ENCODE measurements at places on chromosomes 3 and 15.

DNA sequence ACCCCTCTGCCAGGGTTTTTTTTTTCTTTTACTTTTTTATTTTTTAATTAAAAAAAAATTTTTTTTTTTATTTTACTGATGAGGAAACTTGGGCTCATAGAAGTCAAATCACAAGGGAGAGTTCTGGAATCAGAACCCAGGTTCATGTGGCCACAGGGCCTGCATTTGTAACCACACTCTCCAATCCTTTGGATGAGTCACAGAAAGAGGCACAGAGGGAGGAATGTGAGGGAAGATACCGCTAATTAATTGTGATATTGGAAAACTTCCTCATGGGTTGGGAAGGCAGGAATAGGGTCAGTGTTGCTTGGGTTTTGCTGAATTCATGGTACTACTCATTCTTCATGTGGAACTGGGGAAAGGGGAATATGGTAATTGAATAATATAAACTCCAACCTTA lies 132.9 kb upstream of the SLC6A11 start:
- no peak for DNase-seq

DNA sequence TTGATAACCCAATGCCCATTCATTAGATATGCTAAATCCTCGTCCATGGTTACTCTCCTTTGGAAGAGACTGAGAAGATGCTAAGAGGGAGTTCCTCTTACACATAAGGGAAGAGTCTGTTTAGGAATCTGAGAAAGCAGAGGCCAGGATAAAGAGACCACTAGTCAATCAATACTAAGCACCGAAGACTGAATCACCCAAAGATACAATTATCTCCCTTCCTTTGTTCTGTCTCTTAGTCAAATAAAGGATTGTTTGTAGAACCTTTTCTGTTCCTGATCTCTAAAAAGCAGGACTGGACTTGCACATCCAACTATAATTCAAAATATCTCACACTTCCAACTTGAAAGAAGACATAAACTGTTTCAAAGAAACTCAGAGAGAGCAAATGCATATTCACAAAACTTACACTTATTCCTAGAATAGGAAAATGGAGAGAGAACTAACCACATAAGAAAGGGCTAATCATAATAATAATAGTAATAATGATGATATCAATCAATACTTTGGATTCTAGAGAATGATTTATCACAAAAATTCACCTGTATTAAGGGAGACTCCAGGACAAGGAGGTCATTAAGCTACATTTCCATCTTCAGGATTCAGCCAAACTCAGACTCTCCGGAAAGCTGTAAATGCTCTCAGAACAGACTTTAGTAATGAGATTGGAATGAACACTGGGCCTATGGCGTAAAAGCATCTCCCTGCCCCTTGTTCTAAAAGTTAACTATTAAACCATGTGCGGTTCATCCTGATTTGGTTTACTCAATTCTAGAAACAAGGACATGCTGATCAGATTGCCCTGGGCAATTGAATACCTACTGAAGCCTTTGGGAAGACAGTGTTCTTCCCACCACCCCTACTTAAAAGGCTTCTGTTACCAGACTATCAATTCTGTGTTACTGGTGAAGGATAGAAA lies 401.5 kb downstream of the ZBTB20 start:
- no peak for DNase-seq

- DNase-seq, result no peak
Measured at GRCh38 chr3:127668906-127669305, 3.8 kb upstream of the ABTB1 start.

- no peak for DNase-seq
Measured at GRCh38 chr3:42539871-42540714, 37.6 kb downstream of the VIPR1 start.

GRCh38 chr3:171234298-171235010 lies 207.9 kb upstream of the SLC2A2 start:
- no peak for DNase-seq

DNA sequence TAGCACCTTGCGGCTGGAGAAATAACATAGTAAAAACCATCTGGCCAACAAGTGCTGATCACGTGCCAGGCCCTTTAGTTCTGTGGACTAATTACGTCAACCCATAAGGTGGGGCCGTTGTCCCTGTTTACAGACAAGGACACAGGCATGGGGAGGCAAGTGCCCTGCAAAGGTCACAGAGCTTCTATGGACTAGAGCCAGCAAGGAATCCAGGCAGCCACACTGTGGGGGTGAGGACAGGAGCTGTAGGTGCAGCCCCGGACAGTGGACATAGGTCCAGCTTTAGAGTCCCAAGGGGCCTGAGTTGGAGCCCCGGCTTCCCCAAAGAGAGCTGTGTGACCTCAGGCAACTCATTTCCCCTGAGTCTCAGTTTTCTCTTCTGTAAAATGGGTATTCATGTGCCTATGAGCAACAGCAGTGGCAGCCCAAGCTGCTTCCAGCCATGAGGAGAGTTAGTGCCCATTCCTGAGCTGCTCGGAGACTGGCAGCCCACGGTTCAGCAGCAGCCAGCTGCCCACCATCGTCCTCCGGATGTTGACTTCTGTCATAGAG lies 13.9 kb downstream of the CHST13 start:
- no peak for DNase-seq

GRCh38 chr15:88391006-88391405 lies 76.2 kb downstream of the MRPL46 start:
- no peak for DNase-seq

GRCh38 chr3:101803173-101803782 lies 24.3 kb downstream of the NXPE3 start:
- peak; percentile 70 for DNase-seq

DNA sequence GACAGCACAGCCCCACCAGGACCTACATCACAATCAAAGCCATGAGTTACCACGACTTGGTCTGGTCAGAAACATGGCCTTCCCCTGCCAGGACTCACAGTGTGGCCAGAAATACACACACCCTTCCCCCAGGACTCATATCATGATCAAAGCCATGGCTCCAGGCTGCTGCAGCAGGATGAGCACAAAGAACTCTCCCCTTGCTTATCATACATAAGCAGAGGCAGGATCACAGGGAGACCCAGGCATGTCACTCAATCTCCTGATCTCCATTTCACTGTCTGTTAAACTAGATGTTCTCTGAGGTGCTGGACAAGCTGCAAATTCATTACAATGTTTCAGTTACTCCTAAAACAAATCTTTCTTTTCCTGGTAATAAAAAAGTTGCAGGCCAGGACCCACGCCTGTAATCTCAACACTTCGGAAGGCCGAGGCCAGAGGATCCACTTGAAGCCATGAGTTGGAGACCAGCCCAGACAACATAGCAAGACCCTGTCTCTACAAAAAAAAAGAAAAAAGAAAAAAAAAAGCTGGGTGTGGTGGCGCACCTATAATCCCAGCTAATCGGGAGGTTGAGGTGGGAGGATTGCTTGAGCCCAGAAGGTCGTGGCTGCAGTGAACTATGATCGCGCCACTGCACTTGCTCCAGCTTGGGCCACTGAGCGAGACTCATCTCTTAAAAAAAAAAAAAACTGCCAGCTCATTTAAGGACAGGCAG lies 1.2 kb downstream of the PFKFB4 start:
- no peak for DNase-seq

- DNase-seq, result no peak
Measured at GRCh38 chr3:48445277-48445882, 1.2 kb upstream of the ATRIP start.

Measured in SK-N-MC (cell line).